ENCODE measurements at places on chromosomes 4 and X.

DNA sequence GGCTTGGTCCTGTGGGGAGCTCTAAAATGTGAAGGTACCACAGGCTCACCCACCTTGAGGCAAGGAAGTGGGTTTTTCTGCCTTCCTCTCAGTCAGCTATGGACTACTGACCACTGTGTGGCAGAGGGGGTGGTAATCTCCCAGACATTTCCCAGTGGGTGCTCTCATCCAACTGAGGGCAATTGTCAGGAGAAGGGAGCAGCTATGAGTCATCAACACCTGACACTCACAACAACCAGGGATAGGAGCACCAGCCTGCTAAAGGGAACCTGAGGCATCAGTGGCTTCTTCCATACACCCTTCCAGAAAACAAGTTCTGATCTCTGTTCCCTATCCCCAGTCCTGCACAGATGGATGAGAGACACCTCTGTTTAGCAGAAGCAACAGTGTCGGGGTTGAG lies 468.8 kb downstream of the BCOR start:
- no peak for DNase-seq

GRCh38 chr4:118367361-118367760 lies 14.6 kb upstream of the PRSS12 start:
- DNase-seq = no peak

DNA sequence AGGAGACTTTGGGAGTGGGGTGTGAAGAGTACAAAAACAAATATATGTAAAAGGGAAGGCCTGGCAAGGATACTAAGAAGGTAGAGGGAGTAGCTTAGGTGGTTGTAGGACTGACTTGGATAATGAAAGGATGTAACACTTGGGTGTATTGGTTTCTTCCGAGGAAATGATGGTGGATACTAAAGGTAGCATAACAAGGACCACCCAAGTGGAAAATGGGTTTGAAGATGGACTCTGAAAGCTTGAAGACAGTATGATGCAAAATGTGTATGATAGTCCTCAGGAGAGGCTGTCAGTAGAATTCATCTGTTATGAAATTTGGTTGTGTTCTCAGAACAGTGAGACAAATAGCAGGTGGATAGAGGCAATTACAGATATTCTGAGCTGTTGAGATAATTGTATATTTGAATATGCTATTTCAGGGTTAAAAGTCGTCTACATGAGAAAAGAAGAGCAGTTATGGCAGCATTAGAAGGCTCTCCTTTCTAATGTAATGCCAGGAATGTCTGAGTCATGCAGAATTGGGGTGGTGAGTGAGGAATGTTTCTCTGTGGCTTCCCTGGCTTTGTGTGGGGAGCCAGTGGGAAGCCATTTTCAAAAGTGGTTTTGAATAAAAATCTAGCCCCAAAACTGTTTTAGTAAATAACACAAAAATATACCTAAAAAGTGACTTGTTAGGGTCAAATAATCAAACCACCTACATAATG lies 75.6 kb downstream of the FHIP1A start:
- DNase-seq = no peak

DNA sequence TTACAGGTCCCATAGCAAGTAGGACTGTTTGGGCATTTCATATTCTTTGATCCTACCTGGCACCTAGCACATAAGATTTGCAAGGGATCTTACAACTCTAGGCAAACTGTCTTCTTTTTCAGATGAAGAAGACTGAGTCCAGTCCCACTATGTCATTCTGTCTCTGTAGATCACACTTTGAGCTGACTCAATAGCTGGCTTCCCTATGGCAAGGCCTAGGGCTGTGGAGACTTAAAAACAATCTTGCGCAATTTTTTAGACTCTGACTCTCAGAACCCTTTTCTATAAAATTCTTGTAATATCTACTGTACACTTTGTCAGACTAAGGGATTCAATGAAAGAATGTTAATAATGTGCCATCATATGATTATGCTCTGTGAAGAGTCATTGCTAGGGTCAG lies 26.7 kb downstream of the OTC start:
- DNase-seq = no peak

DNA sequence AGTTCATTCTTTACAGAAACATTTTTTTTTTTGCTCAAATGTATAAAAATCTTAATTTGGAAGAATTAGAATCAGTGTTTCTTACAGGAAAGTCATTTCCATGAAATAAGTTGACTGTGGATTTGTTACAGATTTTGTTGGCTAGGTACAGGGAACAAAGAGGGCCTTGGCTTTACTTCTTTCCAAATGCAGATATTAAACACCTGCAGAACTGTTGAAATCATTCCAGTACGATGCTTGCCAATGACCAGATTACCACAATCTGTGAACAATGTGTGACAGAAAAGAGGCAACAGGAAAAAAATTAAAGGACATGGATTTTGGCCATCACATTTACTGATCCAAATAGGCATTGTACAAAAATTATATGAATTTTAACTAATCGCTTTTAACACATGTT lies 70.8 kb downstream of the ANXA10 start:
- DNase-seq = no peak

- DNase-seq = no peak
Measured at GRCh38 chr4:112562254-112562879, 46.4 kb upstream of the NEUROG2 start.
